ENCODE measurements at places on chromosomes 3 and 15.

- DNase-seq = no peak
Observed at GRCh38 chr3:71724584-71725270, 475 bp downstream of the EIF4E3 start.

GRCh38 chr3:113243846-113244245 lies 32.5 kb downstream of the BOC start:
- no peak for DNase-seq

DNA sequence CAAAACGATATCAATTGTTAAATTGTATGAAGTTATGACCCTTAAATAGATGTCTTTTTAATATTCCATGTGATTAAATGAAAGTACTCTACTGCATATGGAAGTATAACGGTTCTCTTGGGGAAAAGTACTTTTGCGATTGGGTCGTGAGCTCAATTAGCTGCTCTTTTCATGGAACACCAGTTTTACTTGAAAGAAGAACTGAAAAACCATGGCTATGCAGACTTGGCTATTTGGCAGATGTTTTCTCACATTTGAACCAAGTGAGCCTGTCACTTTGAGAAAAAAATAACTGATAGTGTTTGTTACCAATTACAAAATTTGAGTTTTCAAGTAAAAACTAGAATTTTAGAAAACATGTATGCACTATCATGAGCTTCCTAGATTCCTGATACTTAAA lies 5.9 kb upstream of the INAFM2 start:
- no peak for DNase-seq

DNA sequence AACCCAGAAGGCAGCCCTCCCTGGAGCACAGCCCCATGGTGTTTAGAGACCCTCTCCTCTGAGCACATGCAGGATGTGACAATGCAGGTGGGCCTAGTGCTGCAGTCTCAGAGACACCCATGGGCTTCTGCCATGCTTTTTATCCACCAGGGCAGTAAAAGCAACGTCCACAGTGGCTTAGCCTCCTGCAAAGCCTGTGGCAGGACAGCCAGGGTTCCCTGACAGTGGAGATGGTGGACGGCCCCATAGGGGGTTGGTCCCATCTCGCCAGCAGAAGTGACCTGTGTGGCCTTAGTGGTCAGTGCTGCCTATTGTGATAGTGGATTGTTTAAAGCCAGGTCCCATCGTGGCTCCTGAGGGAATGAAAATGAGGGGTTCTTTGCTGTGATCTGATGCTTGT lies 46.6 kb downstream of the APBA2 start:
- DNase-seq = no peak

- no peak for DNase-seq
Observed at GRCh38 chr3:127959873-127960272, 44.8 kb downstream of the KBTBD12 start.

DNA sequence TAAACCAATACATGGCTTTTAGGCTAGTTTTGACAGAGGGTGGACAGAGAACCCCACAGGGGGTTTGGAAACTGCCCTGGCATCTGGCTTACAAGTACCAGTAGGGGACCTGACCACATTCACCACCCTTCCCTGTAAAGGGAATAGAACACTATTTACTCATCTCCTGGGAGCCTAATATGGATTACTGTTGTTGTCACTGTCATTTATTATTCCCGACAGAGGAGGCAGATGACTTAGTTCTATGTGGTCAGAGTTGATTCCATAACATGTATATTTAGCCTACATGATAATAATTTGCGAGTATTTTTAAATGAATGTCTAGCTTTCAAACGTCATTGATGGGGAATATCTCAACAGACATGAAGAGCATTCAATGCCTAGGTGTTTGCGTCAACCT lies 15.9 kb downstream of the ZBTB38 start:
- no peak for DNase-seq

DNA sequence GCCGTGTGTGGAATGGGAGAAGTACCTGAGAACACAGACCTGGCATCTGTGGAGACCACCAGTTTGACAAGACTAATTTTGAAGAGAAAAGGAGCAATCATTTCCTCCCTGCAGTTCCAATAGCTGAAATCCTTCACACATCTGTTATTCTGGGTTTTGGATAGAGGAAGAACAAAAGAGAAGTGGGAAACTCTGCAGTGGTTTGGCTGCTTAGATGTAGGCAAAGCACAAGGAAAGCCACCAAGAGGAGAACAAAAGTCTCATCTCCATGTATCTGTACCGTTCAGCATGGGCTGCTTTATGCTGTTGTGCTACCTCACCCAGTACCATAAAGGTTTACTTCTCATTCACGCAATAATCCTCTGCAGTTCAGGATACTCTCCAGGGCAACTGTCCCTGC lies 153.1 kb upstream of the COL8A1 start:
- no peak for DNase-seq

GRCh38 chr3:30659270-30660130 lies 53.1 kb downstream of the TGFBR2 start:
- DNase-seq = no peak

- no peak for DNase-seq
Observed at GRCh38 chr15:90201944-90202375, 830 bp downstream of the SEMA4B start.

- DNase-seq = no peak
Observed at GRCh38 chr3:12190221-12190807, 31.6 kb upstream of the TIMP4 start.

GRCh38 chr15:90956274-90957030 lies 1.8 kb downstream of the RCCD1 start:
- DNase-seq = peak; percentile 48

- no peak for DNase-seq
Observed at GRCh38 chr15:74869726-74870407, 3.3 kb downstream of the SCAMP2 start.

- DNase-seq = no peak
Observed at GRCh38 chr3:117695871-117696645, 986.5 kb downstream of the TUSC7 start.

- DNase-seq = no peak
Observed at GRCh38 chr3:186152361-186152798, 43.5 kb upstream of the ETV5 start.

DNA sequence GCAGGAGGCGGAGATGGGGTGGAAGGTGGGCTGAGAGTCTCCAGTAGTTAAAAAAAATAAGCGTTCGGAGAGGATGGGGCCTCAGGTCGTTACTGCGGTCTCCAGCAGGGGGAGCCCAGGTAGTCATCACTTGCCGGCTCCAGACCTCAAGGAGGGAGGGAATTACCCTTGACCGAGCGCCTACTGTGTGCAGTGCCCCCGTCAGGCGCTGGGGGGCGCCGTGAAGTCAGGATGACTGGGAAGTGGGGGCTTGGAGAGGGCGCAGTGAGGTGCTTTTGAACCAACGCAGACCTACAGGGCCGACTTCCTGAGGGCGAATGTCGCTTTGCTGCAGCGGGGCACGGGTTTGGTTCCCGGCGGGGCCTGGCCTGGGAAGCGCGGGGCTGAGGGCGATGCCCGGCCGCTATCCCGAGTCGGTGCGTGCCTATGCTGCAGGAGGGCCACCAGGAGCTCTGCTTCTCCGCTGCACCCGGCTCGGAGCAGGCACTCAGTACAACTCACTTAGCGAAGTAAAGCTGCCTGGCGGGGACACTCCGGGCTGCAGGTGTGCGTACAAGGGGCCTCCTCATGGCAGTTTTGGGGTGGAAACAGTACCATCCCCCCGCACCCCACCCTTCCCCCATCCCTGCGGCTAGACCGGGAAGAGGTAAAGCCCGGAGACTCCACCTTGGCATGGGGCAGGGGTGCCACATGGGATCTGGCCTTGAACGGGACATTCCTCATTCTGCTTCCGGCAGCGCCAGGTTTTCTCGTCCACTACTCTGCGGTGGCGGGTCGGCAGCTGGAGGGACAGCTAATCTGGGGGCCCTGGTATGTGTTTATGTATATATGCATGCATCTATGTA lies 79.8 kb downstream of the RHCG start:
- peak; percentile 53 for DNase-seq

- DNase-seq = no peak
Observed at GRCh38 chr3:129035360-129036221, 25.0 kb upstream of the GP9 start.

- DNase-seq = no peak
Observed at GRCh38 chr3:98821063-98821462, 57.9 kb downstream of the ST3GAL6 start.

DNA sequence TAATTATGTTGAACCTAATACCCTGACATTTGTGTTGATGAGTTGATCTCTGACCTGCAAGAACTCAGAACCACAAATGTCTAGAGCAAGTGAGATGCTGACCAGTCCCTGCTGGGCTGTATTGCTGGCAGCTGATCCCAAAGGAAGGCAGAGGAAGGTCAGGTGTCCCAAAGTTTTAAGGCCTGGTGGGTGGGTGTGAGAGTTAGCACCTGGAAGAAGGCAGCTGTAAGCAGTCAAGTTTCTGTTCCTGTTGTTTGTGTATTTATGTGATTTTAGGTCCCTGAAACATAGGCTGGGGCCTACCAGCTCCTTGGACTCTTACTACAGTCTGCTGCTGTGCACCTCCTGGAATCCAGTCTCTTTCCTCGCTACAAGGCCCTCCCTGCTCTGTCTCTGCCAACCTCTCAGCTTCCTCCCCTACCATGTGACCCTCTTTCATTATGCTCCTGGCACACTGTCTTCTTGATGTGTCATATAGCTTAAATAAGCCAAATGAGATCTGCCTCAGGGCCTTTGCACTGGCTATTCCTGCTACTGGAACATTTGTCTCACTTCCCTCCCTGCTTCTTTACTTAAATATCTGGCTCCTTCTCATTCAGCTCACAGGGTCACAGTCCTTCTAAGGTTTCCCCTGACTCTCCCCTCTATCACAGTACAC lies 31.0 kb upstream of the ATOSA start:
- no peak for DNase-seq

- no peak for DNase-seq
Observed at GRCh38 chr15:43132830-43133429, 456 bp upstream of the TMEM62 start.

DNA sequence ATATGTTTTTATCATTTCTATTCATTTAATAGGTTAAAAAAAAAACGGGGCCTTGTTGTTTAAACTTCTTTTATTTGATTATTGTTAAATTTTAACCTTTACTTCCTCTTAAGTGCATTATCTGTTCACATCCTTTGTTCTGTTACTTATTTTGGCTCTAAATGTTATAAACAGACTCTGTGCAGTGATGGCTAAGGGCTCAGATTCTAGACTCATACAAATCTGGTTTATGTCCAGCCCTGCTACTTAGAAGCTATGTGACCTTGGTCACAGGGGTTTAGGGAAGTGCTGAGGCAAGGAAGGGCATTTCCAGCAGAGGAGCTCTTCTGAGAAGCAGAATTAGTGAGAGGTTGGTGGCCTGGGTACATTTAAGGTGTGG lies 55.3 kb upstream of the VILL start:
- no peak for DNase-seq

- DNase-seq = no peak
Observed at GRCh38 chr3:174083706-174084105, 686.2 kb downstream of the NLGN1 start.

DNA sequence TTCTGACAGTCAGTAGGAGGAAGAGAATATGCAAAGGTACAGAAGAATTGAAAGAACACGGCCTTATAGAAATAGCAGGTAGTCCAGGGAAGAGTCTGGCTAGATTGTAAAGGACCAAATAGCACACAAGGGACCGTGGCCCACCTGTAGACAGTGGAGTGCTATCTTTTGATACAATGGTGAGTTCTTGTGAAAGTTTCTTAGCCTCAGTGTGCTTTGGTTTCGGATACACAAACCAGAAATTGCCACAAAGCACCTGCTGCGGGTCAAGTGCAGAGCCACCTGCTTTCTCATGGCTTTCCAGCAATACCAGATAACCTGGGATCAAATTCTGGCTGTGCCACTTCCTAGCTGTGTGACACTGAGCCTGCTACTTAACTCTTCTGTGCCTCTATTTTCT lies 36.6 kb upstream of the TUBGCP5 start:
- DNase-seq = no peak

DNA sequence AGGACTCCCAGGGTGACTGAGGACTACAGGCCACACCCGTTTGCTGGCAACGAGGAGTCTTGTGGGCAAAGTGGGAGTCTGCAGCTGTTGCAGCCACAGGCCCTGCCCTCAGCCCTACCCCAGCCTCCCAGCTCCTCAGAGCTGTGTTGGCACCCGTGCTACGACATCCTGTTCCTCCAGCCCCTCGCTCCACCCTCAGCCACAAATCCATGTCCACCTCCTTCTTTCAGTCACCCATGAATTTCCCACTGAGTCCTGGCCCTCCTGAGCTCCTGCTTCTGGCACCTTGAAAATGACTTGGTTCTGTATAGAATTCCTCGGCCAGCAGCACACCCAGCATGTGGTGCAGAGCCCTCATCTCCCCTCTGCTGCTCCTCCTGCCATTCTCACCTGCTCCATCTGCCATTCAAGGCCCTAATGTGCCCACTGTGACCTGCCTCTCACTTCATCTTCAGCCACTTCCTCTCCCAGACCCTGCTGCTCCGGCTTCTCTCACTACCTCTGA lies 20.9 kb upstream of the VILL start:
- no peak for DNase-seq

DNA sequence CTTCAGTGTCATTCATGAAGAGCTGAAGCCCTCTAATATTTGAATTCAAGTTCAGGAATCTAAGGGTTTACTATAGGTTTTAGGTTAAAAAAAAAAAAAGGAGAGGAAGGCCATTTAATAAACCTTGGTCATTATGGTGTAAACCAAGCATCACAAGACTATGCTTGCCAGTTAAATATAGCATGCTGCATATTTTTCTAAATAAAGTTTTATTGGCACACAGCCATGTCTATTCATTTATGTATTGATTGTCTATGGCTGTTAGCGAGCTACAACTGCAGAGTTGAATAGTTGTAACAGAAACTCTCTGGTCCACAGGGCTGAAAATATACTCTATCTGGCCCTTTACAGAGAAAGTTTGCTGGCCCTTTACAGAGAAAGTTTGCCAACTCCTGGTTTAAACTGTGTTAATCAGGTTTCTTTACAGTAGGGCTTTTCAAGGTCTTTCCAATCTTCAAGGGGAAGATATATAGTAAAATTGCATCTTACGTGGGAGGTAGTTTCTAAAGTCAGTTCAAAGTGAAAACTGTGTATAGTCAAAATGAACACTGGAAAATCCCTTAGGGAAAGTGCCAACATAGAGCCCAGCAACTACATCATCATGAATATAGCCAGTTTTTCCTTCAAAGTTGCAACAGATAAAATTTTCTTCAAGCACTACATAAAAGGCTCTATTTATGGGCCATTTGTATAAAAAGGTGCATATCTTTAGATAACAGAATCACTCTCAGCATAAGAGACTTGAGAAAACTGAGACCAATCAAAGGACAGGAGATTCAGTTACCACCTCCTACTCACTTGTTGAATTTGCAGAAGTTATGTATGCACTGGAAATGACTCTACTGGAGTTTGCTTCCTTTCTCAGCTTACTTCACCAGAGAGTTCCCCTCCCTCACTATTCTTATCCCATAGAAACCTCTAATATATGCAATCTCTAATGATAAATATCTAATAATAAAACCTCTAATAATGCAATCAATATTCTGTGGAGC lies 49.7 kb upstream of the FRMD4B start:
- DNase-seq = no peak

- no peak for DNase-seq
Observed at GRCh38 chr15:83462953-83463433, 15.9 kb downstream of the SH3GL3 start.

All from activated CD4-positive, alpha-beta T cell treated with anti-CD3 and anti-CD28 coated beads, Interleukin-2, amount 50 U/mL, for 4 hours (primary cell).